Fibroblast of skin of left quadriceps (primary cell): ENCODE measurements at places on chromosomes 6 and 20.

GRCh38 chr20:36367907-36368799 is 62.0 kb downstream of the DLGAP4 start:
- DNase-seq = no peak

DNA sequence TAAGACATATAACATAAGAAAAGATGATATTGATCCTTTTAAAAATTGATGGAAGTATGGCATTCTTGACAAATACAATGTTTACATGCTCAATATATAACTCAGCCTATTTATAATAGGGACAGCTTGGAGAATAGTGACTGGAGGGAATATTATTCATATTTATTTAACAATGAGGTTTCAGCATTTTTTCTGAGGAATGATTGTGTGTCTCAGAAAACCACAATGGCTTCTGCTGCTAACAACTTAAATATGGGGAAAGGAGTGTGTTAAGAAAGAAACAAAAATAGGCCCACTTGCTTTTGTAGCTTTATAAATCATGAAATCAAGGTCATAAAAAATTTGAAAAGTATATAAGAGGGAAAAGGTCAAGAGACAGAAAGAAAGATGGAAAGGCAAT is 163.2 kb upstream of the TBX18 start:
- DNase-seq = no peak

- DNase-seq = no peak
Observed at GRCh38 chr20:2032168-2032567, 38.3 kb upstream of the PDYN start.

DNA sequence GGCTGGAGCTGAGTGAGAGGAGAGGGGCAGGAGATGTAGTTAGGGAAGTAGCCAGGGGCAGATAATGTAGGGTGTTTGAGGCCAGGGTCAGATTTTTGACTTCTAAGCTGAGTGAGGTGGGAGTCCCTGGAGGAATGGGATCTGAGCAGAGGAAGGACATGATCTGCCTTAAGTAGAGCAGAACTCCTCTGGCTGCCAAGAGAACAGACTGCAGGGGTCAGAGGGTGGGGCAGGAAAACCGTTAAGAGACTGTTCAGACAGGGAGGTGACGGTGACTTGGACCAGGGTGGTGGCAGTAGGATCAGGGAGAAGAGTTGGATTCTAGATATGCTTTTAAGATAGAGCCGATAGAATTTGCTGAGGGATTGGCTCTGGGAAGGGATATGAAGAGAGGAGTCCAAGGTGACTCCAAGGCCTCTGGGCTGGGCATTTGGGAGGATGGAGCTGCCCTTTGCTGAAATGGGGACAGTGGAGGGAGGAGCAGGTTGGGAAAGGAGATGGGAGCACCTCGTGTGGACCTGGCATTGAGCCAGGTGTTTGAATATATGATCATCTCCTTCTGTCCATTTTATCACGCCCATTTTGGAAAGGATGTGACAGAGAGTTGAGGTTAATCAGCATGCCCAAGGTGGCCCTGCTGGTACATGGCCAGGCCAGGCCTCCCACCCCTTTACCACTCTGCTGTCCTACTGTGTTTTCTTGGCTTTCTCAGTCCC is 18.8 kb downstream of the EYA2 start:
- no peak for DNase-seq

DNA sequence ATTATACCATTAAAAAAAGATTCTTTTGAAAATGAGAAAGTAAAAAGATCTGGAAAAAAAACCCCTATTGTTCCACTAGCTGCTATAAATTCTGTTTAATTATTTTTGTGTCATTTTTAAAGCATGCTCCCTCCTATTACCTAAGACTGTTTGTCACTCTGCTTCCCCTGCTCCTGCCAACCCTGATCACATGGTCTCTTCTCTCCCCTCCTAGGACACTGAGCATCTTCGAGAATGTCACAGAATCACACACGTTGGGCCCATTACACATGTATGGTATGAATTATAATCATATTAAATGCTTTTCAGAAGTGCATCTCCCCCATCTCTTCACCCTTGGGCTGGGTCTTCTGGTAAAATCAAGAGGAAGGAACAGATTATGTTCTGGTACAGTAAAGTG is 6.2 kb downstream of the SNAP91 start:
- no peak for DNase-seq

DNA sequence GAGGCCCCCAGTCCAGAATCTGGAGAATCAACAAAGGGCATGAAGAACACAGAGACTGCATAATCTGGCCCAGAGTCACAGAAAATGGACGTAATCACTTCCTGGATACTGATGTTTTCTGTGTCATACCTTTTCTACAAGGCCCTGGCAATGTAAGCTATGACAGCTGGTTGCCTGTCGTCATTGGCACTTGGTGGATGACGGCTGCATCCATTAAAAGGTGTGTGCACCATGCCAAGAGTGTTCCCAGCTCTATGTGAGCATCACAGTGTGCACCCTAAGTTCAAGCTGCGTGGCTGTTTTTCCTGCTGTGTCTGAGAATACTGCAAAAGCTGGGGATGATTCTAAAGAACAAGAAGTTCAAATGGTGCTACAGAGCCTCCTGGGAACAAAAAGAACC is 275.2 kb upstream of the CNR1 start:
- no peak for DNase-seq

DNA sequence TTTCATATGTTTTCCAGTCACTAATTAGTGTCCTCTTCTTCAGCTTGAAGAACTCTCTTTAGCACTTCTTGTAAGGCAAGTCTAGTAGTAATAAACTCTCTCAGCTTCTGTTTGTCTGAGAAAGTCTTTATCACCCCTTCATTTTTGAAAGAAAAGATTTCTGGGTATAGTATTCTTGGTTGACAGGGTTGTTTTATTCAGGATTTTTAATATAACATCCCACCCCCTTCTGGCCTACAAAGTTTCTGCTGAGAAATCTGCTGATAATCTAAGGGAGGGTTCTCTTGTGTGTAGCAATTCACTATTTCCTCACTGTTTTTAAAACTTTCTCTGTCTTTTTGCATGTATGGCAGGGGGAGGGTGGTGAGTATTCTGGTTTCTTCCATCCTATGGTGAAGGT is 9.6 kb upstream of the WFDC11 start:
- DNase-seq = no peak

DNA sequence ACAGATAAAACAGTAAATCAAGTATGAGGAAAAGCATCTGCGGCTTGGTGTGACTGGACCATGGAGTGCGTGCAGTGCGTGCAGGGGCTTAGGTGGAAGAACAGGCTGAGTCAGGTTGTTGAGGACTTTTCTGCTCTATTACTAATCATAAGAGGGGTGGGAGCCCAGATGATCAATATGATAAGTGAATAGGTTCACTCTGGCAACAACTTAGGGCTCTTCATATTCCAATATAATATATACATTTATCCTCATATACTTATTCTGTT is 56.4 kb downstream of the PDE10A start:
- no peak for DNase-seq

DNA sequence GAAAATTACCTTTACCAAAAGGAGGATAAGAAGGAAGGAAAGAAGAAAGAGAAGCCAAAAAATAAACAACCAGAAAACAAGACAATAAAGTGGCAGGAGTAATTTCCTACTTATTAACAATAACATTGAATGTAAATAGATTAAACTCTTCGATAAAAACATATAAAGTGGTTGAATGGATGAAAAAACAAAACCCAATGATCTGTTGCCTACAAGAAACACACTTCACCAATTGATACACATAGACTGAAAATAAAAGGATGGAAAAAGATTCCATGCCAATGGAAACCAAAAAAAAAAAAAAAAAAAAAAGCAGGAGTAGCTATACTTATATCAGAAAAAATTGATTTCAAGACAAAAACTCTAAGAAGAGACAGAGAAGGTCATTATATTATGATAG is 518.9 kb downstream of the BCKDHB start:
- no peak for DNase-seq

DNA sequence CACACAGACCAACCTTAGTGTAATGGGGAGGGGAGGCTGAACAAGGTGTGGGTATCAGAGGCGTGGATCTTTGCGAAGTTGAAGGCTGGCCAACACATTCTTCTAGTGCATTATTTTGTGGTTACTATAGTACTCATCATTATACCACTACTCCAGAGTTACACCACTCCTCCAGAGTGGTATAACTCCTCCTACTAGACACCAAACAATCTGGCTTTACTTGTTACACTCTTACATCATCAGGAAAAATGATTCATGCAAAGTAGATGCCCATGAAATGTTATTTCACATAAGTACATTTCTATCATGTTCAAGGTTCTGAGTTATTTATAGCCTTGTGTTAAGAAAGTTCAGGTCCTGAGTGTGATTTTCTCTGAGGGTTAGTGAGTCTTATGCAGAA is 443.1 kb upstream of the OPRM1 start:
- DNase-seq = peak; percentile 3

- DNase-seq = peak; percentile 96
Observed at GRCh38 chr6:143187238-143187923, 126.7 kb downstream of the AIG1 start.

DNA sequence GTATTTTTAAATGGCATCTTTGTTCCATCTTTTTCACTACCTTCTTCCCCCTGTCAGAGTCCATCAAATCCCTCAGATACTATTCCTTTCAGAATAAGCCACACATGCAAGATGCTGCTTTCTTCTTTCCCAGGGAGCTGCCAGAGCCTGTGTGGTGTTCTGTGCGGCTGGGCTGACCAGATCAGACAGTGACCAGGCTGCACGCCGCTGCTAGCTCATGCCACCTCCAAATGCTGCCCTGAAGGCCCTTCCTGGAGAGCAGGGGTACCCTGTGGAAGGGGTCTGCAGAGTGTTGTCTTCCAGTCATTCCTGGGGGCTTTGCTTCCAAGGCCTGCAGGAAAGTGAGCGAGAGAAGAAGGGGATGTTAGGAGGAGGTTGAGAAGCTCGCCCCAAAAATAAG is 179.1 kb upstream of the SUPT3H start:
- no peak for DNase-seq

GRCh38 chr6:25026723-25027122 is 91.0 kb upstream of the RIPOR2 start:
- no peak for DNase-seq

- no peak for DNase-seq
Observed at GRCh38 chr6:158767709-158768108, 51.5 kb downstream of the EZR start.

DNA sequence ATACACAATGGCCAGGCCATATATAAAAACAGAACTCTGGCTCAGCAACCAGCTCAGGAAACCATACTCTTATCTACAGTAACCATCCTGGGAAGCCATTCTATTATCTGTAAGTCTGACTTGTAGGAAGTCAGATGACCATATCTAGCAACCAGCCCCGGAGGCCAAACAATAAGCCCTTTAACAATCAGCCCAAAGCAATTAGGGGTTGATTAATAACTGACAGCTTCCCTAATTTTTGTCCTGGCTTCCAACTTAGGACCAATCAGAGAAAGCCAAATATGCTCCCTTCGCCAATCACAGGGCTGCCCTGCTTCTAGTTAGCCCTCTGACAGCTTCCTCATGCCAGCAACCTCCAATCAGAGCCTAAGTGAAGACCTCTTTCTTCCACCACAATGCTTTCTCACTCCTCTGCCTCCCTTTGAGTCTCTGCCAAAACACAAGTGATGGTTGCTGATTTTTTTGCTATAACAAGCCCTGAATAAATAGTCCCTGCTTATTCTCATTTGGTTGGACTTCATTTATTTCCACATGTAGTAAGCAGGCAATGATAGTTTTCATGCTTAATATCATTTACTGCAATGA is 37.8 kb upstream of the STXBP5 start:
- no peak for DNase-seq

DNA sequence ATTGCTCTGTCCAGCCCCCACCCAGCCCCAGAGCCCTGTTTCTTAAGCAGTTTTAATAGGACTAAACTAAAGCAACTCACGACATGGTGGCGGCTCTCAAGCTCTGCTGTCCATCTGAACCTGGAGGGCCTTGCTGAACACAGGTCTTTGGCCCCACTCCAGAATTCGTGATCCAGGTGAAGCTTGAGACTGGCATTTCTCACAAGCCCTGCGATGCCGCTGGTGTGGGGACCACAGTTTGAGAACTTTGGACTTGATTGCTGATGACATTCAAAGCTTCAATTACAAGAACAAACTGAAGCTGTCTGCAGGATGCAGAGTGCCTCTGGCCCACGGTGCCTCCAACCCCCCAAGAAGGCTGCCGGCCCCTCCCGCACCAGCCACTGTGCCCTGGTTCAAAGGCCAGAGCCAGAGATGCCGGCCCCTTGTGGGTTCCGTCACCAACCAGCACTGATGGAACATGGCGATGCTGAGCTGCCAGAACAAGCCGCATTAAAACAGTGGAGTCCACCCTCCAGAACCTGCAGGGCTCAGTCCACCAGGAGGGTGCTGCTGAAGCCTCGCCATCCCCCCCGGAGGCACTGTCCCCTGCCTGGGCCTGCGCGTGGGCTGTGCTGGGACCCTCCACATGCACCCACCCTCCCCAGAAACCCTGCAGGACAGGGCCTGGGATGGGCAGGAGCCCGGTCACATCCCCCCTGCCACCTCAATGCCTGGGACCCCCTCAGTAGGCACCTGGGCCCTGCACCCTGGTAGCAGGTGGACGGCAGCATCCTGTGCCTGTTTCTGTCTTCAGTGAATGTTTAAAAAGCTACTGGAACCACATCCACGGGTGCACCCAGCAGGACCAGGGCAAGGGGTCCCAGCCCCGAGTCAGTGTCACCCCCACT is 101.1 kb downstream of the PSMB1 start:
- DNase-seq = no peak

DNA sequence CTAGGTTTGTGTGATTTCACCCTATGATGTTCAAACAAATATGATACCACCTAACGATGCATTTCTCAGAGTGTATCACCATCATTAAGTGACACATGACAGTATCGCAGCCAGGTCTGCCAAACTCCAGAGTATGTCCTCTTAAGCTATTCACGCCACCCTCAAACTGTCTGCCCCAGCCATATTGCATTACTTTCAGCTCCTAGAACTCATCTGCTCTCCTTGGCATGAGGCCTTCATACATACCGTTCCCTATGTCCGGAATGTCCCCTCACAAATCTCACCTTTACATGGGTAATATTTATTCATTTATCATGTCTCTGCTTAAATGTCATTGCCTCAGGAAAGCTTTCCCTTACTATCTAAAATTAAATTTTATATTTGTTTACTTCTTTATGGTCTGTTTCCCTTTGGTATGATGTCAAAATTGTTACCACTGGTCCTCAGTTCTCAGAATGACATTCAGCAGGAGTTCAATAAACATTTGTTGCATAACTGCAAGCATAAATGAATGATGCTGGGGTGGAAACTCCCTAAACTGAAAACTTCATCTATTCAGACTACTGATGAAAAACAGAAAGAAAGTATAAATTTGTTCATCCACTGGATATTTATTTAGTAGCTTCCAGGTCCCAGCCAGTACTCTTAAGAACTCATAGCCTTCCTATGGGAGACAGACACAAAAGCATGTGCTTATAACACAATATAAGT is 3.2 kb downstream of the SESN1 start:
- no peak for DNase-seq

DNA sequence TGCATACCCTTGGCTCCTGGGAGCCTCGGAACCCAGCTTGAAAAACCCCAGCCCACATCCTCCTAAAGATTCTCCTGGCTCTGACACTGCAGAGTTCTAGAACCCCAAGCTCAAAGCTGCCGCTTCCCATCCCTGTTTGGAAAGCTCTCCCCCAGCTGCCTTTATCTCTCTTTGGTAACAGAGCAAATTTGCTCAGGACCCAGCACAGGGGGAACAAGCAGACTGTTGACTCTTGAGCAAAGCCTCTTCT is 38.9 kb downstream of the HNF4A start:
- no peak for DNase-seq
